Adrenal gland (tissue), 19 donors: ENCODE measurements at places on chromosomes 1 and 21. TPM values are rescaled to one million over a fixed set of nuclear protein-coding genes. Genes with fewer than 3 reads are reported as not detected.

GRCh38 chr1:58084266-58084665 lies 462.3 kb downstream of the OMA1 start:
- no peaks in the 10 kb centered on the region for H3K36me3 ChIP-seq
- no peaks in the 10 kb centered on the region for H3K27me3 ChIP-seq
- DNase-seq, result no peak
- H3K27ac ChIP-seq, result no peak overlapping the region
- H3K4me1 ChIP-seq, result no peaks in the 10 kb centered on the region

DNA sequence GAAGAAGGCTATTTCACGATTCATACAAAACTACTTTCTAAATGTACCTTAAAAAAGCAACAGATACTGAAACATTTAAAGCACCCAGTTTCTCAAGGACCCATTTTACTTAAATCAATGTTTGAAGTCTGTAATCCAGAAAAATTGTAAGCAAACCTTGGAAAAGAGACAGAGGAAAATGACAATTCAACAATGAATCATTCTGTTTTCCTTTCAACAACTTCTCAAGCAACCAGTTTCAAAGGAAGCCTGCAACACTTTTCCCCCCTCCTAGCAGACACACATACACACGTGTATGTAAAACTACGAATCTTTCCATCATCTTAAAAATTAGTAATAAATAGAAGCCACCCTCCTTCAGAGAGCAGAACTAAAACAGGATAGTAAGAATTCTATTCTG lies 1.2 kb downstream of the RERE start:
- DNase-seq, result peak; percentile 11
- peak overlapping the region; percentile 68 for H3K4me3 ChIP-seq
- H3K4me1 ChIP-seq, result peaks cover 39% of the 10 kb centered on the region

GRCh38 chr1:190949939-190950338 lies 472.3 kb upstream of the BRINP3 start:
- DNase-seq, result no peak
- no peak overlapping the region for H3K4me3 ChIP-seq
- no peak overlapping the region for H3K27ac ChIP-seq
- no peaks in the 10 kb centered on the region for H3K36me3 ChIP-seq
- H3K4me1 ChIP-seq, result no peaks in the 10 kb centered on the region

- H3K27me3 ChIP-seq, result no peaks in the 10 kb centered on the region
- peak overlapping the region; percentile 77 for H3K27ac ChIP-seq
- no peak for DNase-seq
- H3K36me3 ChIP-seq, result no peaks in the 10 kb centered on the region
- H3K4me3 ChIP-seq, result no peak overlapping the region
- H3K4me1 ChIP-seq, result peaks cover 41% of the 10 kb centered on the region
These were observed 65.1 kb downstream of the DDR2 start for GRCh38 chr1:162697140-162697895.

GRCh38 chr1:226444901-226445300 lies 37.0 kb upstream of the PARP1 start:
- DNase-seq, result no peak
- no peak overlapping the region for H3K27ac ChIP-seq

GRCh38 chr1:54413295-54413694 lies 7.1 kb upstream of the SSBP3 start:
- peak overlapping the region; percentile 75 for H3K27ac ChIP-seq
- H3K4me1 ChIP-seq, result peaks cover 5% of the 10 kb centered on the region
- no peaks in the 10 kb centered on the region for H3K36me3 ChIP-seq
- peak; percentile 52 for DNase-seq

GRCh38 chr1:11485191-11485590 lies 6.2 kb downstream of the DISP3 start:
- no peak overlapping the region for H3K27ac ChIP-seq
- H3K27me3 ChIP-seq, result peaks cover 21% of the 10 kb centered on the region
- H3K4me1 ChIP-seq, result no peaks in the 10 kb centered on the region
- no peaks in the 10 kb centered on the region for H3K36me3 ChIP-seq

DNA sequence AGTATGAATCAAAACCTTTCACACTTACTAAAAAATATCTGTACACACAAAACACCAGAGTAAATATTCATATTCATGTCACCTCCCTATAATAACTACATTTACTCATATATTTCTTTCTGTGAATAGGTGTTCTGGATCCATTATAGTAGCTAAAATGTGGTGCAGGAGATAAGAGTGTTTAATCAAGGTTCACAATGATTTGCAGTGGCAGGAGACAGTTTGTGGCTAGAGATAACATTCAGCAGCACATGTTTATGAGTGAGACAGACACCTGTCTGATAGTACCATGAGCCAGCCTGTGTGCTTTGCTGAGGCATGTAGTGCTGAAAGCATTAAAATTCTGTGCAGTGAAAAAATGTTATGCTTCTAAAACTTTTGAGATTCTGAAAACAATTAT lies 410.3 kb downstream of the SRGAP2C start:
- H3K4me1 ChIP-seq, result no peaks in the 10 kb centered on the region
- H3K27ac ChIP-seq, result no peak overlapping the region
- no peaks in the 10 kb centered on the region for H3K36me3 ChIP-seq
- DNase-seq, result no peak
- no peak overlapping the region for H3K4me3 ChIP-seq

DNA sequence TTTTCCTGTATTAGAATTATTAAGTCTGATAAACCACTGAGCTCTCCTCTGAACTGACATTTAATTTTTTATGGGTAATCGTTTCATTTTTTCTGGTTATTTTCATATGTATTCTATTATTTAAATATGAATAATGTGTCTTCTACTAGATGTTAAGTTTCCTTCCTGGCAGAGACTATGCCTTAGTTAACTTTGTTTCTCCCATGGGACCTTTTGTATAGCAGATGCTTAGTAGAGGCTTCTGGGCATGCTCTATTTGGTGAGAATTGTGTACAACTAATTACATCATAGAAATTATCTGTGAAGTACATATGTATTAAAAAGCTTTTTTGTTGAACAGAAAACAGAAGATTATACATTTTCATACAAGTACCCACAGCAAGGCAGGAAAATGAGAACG lies 23.4 kb downstream of the CTBS start:
- no peak overlapping the region for H3K4me3 ChIP-seq
- no peaks in the 10 kb centered on the region for H3K27me3 ChIP-seq
- no peak for DNase-seq
- no peaks in the 10 kb centered on the region for H3K4me1 ChIP-seq

DNA sequence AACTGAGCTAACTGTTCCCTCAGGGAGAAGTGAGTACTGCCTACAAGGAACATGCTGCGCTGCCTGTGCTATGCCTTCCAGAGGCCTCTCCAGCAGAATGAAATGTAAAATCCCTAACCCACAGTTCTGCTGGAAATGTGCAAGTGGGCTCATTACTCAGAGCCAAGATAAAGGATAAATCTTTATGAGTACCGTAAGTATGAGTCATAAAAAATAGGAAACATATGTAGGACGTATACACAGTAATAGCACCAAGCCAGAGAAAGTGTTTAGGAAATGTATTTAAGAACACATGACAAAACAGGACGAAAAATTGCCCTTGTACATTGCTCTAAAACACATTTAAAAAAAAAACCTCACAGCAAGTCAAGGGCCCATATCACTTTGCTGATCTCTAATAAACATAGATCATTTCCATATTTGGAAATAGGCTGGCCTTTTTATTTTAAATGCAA lies 104.6 kb downstream of the TGFBR3 start:
- H3K4me3 ChIP-seq, result no peak overlapping the region
- H3K27ac ChIP-seq, result no peak overlapping the region
- peaks cover 4% of the 10 kb centered on the region for H3K36me3 ChIP-seq
- H3K4me1 ChIP-seq, result peaks cover 77% of the 10 kb centered on the region
- no peak for DNase-seq
- H3K27me3 ChIP-seq, result no peaks in the 10 kb centered on the region

The SPRR1A gene
- not detected for total RNA-seq

The ETV3L gene
- total RNA-seq, result not detected

The SLC9C2 gene
- 0.13 TPM for total RNA-seq

The SPRR1B gene
- total RNA-seq, result not detected

The FCRL4 gene
- not detected for total RNA-seq

The SFT2D2 gene
- total RNA-seq, result 38.1 TPM

The SPRR2G gene
- not detected for total RNA-seq

The ATP1A2 gene
- total RNA-seq, result 3.4 TPM

The TEKT2 gene
- 0.18 TPM for total RNA-seq

The AGMAT gene
- 4.0 TPM for total RNA-seq
